T47D (cell line): ENCODE measurements at places on chromosomes 12 and 14.
A peak's percentile ranks its signal among the peaks of the same experiment; 100 is the strongest.

DNA sequence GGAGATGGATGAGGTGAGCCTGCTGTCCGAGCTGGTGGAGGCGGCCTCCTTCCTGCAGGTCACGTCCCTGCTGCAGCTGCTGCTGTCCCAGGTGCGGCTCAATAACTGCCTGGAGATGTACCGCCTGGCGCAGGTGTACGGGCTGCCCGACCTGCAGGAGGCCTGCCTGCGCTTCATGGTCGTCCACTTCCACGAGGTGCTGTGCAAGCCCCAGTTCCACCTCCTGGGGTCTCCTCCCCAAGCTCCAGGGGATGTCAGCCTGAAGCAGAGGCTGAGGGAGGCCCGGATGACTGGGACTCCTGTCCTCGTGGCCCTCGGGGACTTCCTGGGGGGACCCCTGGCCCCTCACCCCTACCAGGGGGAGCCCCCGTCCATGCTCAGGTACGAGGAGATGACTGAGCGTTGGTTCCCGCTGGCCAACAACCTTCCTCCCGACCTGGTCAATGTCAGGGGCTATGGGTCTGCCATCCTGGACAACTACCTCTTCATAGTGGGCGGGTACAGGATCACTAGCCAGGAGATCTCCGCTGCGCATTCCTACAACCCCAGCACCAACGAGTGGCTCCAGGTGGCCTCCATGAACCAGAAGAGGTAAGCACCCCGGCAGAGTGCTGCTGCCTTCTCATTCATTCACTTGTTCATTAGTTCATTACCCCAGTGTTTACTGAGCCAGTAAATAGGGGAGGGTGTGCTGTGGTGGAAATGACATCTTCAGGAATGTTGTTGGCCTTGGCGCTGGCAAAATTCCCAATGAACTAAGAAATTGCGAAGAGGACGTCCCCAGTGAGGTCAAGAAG is 774 bp upstream of the MANSC4 start:
- peak; percentile 31 for DNase-seq

DNA sequence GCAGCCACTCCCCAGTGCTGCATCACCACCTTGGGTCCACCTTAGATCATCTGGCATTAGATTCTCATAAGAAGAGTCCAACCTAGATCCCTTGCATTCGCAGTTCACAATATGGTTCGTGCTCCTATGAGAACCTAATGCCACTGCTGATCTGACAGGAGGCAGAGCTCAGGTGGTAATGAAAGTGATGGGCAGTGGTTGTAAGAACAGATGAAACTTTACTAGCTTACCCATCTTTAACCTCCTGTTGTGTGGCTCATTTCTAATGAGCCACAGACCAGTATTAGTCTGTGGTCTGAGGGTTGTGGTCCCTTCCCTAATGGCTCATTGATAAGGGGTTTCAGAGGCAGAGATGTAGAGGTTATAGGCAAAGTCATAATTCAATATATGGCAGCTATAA is 615.9 kb upstream of the MIS18BP1 start:
- no peak for DNase-seq

DNA sequence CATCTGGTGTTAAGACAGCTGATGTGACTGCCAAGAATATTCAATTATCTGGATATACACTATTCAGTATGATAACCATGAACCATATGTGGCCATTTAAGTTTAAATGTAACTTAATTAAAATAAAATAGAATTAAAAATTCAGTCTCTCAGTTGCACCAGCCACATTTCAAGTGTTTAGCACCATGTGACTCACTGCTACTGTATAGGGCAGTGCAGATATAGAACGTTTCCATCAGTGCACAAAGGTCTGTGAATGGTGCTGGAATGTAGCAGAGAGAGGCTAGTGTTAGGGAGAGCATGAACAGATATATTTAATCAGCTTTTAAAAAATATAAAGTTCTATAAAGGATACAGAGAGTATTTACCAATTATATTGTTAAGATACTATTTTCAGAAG is 28.7 kb downstream of the ARID4A start:
- no peak for DNase-seq

- DNase-seq: no peak
Measured at GRCh38 chr14:54085841-54086240, 129.2 kb upstream of the BMP4 start.

- DNase-seq: no peak
Measured at GRCh38 chr12:90153827-90154226, 445.2 kb upstream of the ATP2B1 start.

- no peak for DNase-seq
Measured at GRCh38 chr12:54301428-54302048, 723 bp upstream of the NFE2 start.

- no peak for DNase-seq
Measured at GRCh38 chr12:131959116-131959515, 9.4 kb downstream of the EP400 start.

DNA sequence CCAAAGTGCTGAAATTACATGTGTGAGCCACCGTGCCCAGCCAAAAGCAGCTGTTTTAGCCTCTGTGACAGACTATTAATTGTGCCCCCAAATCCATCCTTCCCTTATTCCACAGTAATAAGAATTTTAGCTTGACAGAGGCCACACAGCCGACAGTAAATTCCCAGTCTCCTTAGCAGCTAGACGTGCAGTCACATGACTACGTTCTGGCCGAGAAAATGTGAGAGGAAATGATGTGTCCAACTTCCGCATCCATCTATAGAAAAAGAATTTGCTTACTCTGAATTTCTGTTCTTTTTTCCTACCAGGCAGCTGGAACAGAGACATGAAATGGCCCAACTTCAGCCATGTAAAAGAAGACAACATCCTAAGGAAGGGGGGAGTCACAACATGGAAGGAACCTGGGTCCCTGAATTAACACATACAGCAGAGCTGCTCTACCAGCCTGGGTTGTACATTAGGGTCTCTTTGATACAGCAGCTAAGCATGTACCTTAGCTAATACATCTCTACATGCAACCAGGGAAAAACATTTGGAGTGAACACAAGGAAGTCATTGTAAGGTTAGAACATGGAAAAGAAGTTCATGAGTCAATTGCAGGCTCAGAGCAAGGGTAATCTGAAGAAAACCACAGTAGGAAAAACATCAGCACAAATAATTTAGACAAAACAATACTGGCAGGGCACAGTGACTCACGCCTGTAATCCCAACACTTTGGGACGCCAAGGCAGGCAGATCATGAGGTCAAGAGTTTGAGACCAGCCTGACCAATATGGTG is 35.5 kb downstream of the CIT start:
- no peak for DNase-seq

GRCh38 chr12:24496755-24497154 is 452.1 kb downstream of the BCAT1 start:
- DNase-seq: no peak

DNA sequence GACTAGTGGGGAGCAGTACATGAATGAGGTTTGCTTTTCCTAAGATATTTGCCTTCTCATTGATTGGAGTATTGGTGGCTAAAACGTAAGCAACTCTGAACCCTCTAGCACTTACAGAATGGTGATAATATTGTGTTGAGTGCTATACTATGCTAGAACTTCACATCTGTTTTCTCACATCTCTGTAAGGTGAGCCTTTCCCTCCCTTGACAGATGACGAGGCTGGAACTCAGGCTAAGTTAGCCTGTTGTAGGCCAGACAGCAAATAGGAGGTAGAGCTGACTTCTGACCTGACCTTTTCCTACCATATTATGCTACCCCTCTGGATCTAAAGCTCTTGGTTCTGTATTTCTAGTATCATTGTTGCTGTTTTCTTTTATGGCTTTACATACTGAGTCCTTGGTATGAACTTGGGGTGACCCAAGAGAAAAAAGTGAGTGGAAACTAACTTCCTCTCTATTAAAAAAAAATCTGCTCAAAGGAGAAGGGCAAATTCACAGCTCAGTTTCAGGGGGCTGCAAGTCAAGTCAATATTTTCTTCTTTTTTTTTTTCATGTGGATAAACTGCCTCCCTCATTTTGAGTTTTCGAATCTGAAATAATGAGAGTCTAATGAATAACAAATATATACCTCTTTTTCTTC is 85.9 kb downstream of the CRADD start:
- DNase-seq: no peak

- DNase-seq: no peak
Measured at GRCh38 chr12:39393890-39394289, 49.0 kb downstream of the KIF21A start.

GRCh38 chr12:129193263-129193871 is 340.1 kb downstream of the GLT1D1 start:
- no peak for DNase-seq

DNA sequence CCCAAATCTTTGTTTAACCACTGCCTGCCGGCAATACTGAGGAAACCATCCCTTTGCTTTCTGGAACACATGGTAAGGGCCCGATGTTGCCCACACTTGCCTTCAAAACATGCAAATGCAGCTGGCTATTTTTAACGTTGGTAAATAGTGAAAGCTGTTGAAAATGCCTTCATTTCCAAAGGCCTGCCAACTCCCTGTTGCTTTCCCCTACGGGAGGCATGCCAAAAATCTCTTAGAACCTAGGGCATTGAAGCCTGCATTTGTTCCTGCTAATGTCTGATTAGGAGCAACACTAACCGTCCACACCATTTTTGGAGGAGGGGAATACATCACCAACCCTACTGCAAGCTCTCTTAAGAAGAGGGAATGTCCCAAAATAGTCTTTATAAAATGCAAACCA is 152.6 kb upstream of the NOS1 start:
- no peak for DNase-seq

DNA sequence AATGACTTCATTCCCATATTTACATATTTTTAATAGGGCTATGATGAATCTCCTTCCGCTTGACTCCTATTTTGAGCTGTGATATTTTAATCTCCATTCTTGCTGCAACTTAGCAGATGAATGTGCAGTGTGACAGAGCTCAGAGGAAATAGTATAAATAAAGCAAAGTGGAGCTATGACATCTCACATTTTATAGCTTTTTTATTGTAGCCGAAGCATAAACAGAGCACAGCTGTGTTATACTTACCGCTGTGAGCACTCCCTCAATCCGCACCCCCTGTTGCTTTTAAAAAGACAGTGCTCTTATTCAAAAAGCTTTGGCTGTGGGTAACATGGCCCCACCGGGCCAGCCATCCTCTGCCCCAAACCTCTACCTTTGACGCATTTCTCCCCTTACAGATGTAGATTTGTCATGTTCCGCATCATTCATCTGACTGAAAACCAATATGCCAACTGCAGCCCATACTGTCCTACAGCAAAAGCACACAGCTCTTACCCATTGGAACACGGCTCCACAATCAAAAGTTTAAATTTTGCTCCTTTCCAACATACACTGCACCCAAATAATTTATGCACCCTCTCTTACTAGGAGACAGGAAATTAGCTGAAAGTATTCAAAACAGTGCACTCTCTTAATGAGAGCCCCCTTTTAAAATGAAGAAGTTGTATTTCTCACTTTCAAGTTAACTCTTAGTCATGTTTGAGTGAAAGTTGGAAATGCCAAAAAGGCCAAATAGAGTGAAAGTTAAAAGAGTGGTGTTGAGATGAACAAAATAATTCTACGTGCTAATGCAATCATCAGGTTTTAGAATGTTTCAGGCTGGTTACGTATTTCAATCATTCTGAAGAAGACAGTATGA is 429.3 kb upstream of the SOX5 start:
- no peak for DNase-seq

- no peak for DNase-seq
Measured at GRCh38 chr14:40229676-40230075, 797.4 kb upstream of the FBXO33 start.

DNA sequence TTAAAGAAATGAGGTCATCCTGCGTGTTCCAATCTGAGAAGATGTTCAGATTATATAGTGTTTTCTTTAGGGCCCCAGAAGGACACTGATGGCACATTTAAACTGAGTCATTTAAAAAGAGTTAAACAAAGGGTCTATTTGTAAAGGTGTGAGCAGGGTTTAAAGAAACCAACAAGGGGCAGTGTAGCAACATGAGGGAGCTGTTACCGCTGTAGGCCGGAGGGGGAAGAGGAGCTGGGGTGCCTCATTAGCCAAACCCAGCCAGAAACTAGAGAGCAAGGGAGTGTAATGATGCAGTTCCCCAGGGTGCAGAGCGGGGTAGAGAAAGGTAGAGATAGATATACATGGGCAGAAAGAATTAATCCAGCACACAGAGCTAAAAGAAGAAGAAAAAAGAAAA is 160.4 kb downstream of the TBX5 start:
- DNase-seq: no peak
